NCI-H187 treated with DMSO at 0.1 percent for 48 hours (cell line): ENCODE measurements at places on chromosomes 4 and X.

GRCh38 chr4:8427761-8428287 lies 12.7 kb downstream of the ACOX3 start:
- no peak for DNase-seq

DNA sequence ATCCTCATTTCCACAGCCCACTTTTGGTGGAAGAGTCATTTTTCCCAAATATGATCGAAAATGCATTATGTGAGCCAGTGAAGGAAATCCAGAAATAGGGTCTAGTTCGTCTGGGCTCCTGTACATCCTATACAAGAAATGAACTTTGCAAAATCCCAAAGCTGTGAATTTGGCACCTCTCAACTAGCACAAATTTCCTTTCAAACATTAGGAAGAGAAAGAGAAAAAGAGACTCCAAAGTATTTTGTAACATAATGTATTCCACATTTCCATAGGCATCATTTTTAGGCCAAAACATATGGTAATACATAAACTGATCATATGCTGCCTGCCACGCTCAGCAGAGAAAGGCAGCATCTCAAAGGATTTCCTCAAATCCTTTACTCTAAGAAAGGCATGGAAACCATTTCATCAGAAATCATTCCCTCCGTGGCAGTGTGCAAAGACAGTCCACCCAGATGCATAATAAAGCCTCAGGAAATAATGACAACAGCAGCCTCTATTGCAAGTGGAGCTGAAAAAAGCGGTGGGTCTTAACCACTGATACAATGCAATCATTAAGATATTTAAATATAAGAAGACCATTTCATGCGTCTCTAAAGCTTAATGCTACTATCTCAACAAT lies 56.8 kb downstream of the ANOS1 start:
- DNase-seq: no peak

- no peak for DNase-seq
Observed at GRCh38 chr4:15144249-15144966, 142.1 kb downstream of the CPEB2 start.

DNA sequence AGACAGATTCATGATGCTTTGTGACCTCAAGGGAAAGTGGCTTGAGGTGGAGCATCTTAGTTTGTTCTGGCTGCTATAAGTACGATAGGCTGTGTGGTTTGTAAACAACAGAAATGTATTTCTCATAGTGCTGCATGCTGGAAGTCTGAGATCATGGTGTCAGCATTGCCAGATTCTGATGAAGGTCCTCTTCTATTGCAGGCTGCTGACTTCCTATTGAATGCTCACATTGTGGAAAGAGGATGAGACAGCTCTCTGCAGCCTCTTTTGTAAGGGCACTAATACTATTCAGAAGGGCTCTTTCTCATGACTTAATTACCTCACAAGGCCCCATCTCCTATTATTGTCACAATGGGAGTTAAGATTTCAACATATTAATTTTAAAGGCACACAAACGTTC lies 1674.0 kb upstream of the PCDH7 start:
- no peak for DNase-seq

GRCh38 chr4:89539374-89539773 lies 231.8 kb upstream of the GPRIN3 start:
- DNase-seq: no peak

GRCh38 chrX:619812-620531 lies 10.6 kb upstream of the SHOX start:
- DNase-seq: no peak

- no peak for DNase-seq
Observed at GRCh38 chrX:24376403-24376802, 16.0 kb downstream of the SUPT20HL1 start.

DNA sequence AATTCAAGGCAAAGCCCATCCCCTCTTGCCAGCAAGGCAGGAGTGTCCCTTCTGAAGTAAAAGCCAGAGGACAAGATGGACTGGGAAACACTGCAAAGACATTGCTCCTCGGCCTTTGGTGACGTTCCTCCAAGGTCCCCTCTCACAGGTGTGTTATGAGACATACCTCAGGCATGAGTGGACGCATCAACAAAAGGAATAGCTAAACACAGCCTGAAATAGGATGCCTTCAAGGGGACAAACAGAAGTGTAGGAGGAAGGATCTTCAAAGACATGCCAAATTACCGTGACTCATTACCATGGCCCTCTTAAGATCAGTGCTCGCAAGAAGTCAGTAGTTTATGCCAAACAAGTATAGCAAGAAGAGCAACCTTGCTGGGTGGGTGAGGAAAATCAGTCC lies 6.0 kb upstream of the IDS start:
- no peak for DNase-seq
